Fibroblast of pulmonary artery (primary cell): ENCODE measurements at places on chromosomes 3 and 15.

DNA sequence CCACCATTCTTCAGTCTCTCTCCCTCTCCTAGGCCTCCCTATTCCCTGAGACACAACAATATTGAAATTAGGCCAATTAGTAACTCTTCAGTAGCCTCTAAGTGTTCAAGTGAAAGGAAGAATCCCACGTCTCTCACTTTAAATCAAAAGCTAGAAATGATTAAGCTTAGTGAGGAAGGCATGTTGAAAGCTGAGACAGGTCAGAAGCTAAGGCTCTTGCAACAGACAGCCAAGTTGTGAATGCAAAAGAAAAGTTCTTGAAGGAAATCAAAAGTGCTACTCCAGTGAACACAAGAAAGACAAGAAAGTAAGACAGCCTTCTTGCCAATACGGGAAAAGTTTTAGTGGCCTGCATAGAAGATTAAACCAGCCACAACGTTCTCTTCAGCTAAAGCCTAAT is 41.3 kb downstream of the PPM1L start:
- no peak for DNase-seq

- DNase-seq = peak; percentile 43
These were observed 93.7 kb downstream of the ABI3BP start for GRCh38 chr3:100899440-100900091.

DNA sequence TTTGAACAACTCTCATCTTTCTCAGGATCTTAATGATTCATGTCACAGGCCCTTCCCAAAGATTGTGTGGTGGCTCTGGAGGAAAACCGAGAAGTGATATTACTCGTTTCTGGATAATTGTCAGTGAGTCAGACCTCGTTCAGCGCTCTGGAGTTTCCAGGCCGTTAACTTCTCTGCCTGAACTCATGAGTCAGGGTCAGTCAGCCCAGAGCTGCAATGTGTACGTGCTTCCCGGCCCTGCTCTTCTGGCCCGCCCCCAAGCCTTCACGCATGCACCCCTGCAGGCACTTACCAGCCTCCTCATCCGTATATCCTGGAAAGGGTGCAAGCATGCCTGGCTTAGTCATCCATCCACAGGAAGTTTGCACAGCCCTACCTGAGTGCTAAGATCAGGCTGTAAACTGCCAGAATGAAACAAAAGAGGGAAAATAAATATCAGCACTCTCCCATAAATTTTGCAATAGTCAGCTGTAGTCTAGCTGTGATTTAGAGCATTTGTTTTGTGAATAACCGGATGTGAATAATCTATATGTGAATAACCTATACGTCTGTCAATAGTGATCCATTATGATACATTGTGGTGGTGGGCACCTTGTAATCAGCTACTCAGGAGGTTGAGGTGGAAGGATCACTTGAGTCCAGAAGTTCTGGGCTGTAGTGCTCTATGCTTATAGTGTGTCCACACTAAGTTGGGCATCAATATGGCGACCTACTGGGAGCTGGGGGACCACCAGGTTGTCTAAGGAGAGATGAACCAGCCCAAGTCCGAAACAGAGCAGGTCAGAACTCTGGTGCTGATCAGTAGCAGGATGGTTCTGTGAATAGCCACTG is 35.3 kb upstream of the SEMA4B start:
- peak; percentile 98 for DNase-seq

GRCh38 chr3:42827023-42827422 is 17.8 kb downstream of the ACKR2 start:
- DNase-seq = no peak

DNA sequence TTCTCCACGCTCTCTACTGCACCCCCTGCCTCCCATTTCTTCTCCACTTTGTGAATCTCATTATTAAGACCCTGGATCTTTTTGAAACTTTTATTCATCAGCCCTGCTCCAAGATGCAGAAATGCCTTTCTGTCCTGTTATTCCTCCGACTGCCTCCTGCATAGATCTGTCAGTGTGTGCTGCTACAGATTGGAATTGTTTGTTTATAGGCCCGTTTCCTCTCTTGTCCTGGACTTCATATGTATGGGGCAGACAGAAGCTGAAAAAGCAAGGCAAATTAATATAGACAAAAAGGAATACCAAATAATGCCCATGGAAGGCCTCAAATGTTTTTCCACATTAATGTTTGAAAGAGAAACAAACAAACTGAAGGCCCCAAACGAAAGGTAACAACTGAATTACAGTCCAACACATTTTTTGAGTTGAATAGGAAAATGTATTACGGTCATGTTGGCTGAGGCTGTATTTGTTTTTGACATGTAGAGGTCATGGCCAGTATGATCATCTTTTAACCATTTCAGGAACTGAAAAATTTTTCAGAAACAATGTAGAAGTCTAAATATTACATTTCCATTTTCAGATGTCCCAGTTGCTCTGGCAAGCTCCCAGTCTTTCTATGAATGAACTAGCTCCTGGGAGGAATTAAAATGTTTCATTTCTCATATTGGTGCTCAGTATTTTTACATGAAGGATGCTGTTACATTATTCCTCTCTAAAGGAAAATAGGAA is 8.8 kb downstream of the CHST2 start:
- DNase-seq = no peak

DNA sequence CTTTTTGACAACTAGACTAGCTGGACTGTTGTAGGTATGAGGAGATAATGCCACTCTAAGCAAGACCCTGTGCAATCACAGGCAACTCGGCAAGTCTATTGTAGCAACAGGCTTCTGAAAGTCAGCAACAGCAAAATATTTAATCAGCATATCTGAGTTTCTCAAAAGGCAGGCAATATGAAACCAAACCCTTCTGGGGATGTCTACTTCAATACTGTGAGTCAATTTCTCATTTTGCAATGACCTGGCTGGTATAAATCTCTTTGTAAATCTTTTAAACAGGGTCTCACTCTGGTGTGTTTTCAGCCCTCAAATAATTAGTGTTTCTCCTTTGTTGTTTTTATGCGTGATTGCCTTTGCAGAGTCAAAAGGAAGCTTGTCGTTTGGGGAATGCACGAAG is 1044.5 kb downstream of the NTRK3 start:
- no peak for DNase-seq

GRCh38 chr3:160665784-160666526 is 11.0 kb upstream of the ARL14 start:
- peak; percentile 80 for DNase-seq

GRCh38 chr3:29463304-29463703 is 182.4 kb downstream of the RBMS3 start:
- no peak for DNase-seq

GRCh38 chr15:91104111-91104510 is 4.1 kb downstream of the SV2B start:
- no peak for DNase-seq

DNA sequence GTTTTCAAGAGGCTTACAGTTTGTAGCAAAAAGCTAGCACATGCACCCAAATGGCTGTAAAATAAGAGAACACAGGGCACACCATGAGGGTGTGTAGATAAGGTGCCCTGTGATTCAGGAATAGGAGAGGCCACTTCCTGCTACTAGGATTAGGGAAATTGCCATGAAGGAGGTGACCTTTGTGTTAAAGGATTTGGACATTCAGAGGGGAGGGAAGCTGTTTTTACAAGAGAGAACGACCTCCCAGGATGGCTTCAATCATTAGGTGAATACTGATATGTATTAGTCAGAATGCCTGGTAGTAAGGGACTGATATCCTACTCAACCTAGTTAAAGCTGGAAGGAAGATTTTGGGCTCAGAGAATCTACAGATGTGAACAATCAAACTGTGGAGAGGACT is 35.7 kb upstream of the ABHD17C start:
- no peak for DNase-seq

GRCh38 chr3:28846971-28847478 is 433.8 kb upstream of the RBMS3 start:
- DNase-seq = no peak

DNA sequence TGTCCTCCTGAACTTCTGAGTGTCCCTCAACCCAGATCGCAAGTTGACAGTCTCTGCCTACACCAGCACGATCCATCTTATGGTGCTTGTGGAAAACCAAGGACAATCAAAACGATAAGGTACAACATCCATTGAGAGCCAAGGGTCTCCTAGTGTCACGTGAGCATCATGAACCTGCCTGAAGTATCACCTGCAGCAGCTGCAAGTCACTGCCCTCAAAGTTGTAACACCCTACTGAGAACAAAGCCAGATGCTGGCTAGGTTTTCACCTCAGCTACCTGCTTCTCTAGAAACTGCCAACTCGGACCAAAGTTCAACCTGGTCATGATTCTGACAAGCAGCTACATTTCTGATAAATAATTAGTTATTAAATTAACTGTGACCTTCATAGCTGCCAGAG is 17.5 kb downstream of the C2CD4B start:
- no peak for DNase-seq

- DNase-seq = no peak
These were observed 107.7 kb upstream of the RASGRP1 start for GRCh38 chr15:38672273-38672672.
